ENCODE measurements at places on chromosomes 12 and 14.

GRCh38 chr12:32367381-32367780 lies 32.0 kb upstream of the FGD4 start:
- no peak for DNase-seq

DNA sequence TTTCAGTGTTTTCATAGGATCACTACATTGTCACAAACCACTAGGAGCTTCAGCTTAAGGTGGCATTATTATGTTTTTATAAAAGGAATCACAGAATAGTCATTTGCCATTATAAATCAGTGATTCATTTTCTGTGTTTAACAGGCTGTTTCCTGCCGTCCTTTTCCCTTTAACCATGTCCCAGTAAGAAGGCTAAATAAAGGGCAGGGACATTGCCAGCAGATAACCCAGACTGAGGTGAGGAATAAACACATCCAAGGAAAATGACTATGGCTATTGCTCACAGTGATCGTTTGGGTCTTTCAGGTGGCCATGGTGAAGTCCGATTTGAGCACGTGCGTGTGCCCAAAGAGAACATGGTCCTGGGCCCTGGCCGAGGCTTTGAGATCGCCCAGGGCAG lies 17.9 kb upstream of the ALDH2 start:
- no peak for DNase-seq

- DNase-seq = no peak
Observed at GRCh38 chr12:109982210-109982609, 14.0 kb downstream of the GIT2 start.

DNA sequence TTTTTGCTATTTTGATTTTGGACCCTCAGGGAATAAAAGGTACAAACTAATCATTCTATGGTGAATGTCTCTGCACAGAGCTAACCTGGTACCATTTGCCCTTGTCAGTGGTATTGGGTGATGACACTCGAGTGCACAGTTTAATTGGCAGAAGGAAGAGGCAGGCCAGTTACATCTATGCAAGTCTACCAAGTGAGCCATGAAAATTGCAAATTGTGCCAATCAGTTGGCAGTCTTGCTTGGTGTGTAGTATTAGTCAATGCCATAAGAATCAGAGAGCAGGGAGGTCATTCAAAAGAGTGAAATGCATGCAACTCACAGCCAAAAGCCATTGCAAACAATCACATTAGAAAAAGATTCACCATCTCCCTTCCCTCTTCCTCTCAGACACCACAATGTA lies 479.6 kb downstream of the ADAMTS20 start:
- no peak for DNase-seq

Data from WERI-Rb-1 (cell line).